ENCODE measurements at places on chromosomes 12 and 14.

GRCh38 chr14:46646796-46647195 is 4.8 kb downstream of the RPL10L start:
- no peak for DNase-seq

DNA sequence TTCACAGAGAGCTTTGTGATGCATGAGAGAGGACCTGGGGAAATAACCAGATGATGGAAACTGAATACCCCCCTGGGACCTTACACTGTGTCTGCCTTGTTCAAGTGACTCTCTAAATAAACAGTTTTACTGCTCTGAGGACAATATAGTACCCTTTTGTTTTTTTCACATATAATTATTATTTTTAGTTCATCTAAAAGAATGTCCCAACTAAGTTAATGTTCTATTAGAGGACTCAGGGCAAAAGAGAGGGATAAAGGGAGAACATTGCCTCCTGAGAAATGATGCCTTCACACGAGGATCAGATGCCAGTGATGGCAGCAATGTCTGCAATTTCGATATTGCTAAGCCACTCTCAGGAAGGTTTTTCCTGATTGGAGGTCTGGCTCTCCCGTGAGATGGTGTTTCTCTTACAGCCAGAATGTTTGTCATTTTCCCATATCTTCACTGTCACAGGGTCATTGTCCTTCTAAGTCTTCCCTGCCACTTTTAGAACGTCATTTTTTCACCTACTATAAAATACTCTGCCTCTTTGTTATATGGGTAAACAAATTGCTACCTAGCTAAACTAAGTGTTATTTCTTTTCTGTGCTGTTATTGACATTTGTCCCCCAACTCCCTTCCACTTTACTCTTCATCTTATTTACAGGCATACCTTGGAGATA is 201.6 kb downstream of the RAD51B start:
- DNase-seq: no peak

- no peak for DNase-seq
Measured at GRCh38 chr14:74578479-74578878, 33.6 kb downstream of the LTBP2 start.

DNA sequence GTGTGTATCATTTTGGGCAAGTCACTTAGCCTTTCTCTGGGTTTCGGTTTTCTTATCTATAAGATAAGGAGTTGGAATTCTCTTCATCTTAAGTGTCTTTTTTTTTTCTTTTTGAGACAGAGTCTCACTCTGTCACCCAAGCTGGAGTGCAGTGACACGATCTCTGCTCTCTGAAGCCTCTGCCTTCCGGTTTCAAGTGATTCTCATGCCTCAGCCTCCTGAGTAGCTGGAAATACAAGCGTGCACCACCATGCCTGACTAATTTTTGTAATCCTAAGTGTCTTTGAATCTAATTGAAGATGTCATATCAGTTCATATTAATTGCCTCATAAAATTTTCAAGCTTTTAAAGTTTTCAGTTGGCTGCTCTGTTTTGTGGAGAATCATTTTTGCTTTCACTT is 4.0 kb downstream of the SRGAP1 start:
- no peak for DNase-seq

Measured in CD4-positive, alpha-beta T cell treated with Interleukin-10 for 1 hour (primary cell).